MV-4-11 (cell line): ENCODE measurements at places on chromosomes 5 and 9.

DNA sequence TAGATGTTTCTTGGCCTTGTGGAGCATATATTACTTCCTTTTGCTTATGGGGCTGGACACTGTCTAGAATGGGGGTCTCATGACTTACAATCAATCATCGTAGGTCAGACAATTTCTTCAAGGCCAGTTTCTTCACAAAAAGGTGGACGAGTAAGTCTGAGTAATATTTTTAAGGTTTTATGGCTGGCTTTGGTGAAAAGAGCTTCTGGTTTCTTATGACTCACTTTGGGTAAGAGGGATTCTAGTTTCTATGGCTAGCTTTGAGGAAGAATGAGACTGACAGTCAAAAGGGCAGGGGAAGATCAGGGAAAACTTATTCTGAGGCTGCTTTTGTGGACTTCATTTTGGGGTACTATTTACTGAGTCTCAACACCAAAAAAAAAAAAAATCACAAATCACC, 2067.2 kb upstream of the C9orf72 start:
- peak; percentile 15 for DNase-seq

DNA sequence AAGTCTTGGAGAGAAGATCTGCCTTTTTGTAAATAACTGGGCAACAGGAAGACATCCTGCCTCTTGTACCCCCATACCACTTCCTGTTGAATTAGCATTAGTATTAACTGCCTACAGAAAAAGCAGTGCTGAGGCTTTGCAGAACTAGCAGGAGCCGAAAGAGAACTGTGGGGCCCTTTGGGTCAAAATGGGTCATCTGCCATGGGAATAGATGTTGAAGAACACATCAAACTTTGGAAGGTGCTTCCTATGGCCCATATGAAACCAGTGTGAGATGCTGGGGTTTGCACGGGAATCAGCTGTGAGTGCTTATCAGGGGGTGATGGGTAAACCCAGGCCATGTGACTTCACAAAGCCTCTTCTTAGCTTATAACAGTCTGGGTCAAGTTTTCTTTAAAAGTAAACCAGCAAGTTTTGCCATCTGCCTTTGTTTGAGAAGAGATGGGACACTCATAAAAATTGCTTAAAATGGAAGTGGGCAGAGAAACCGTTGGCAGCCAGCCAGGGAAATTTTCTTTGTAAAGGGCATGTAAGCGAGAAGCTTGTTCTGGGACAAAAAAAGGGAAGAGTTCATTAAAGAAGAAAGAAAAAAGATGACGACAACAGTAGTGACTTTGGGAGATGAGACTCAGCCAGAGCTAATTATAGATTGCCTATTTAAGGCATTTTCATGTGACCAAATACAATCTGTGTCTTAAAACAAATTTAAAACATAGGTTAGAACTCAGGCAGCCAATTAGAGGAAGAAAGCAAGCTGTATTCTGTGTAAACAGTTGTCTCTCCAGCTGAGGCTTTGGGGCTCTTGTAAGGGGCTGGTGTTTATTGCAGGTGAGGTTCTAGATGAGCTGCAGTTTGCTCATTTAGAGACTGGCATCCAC, 4.4 kb downstream of the SLC25A25 start:
- DNase-seq: peak; percentile 96

DNA sequence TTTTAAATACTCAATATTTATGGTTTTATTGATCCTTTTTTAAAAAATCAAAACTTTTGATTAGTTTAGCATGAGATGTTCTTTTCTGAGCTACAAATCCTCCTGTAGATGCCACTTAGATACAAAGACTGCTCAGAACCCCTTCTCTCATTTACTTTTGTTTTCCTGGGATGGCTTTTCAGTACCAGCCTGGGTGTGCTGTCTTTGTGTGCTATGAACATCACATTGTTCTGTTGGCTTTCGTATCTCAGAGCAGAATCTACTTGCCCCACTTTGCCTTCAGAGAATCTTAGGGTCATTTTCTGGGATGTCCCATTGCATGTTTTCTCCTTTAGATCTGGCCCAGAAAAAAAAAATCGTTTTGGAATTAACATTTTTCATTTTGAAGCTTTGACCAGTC, 85.9 kb downstream of the RASGRF2 start:
- no peak for DNase-seq

DNA sequence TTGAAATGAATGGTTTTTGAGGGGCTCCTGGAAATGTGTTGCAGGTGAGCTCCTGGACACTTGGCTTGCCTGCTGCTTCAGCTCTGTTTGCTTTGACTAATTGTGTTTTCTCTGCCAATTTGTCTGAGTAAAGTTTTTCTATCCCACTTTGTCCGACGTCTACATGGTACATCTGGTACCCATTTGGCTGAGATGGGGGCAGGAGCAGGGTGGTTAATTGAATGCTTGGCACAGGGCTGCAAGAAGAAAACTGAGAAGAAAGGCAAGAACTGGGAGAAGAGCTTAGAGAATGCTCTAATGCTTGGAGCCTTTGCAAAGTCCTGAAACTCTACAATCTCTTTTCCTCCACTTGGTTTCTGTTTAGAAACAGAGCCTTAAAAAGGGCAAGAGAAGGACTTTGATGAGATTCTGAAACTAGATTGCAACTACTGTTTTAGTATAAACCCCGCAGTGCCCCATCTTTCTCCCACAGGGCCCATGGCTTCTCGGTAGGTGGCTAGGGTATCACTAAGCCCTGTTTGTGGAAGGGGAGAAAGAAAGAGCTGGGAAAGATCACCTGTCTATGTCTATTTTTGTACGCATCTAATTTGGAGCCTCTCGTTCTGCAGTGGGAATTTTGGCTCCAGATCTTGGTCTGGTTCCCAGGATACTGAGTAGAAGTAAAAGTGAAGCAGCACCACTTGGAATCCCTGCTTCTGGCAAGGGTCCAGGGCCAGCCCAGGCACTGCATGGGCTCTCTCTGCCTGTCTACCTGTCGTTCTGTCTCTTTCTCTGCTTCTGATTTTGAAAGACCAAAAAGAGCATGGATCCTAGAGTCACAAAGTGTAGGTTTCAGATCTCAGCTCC, 214.4 kb downstream of the SEMA6A start:
- no peak for DNase-seq

DNA sequence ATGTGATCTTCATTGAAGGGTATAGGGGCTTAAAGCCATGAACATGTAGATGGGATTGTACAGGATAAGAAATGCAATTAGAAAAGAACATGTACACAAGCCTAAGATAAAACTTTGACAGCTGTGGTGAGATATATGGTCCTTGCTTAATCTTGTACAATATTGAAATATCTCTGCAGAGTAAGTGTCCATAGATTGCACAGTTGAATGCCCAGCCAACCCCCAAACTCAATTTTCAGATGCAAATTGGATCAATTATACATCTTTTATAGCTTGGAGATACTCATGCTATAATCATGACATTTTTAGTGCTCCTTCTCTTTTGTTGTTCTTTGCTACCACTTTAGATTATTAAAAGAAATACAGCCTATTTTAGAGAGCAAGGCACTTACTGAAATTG, 59.5 kb upstream of the CHSY3 start:
- DNase-seq: no peak

DNA sequence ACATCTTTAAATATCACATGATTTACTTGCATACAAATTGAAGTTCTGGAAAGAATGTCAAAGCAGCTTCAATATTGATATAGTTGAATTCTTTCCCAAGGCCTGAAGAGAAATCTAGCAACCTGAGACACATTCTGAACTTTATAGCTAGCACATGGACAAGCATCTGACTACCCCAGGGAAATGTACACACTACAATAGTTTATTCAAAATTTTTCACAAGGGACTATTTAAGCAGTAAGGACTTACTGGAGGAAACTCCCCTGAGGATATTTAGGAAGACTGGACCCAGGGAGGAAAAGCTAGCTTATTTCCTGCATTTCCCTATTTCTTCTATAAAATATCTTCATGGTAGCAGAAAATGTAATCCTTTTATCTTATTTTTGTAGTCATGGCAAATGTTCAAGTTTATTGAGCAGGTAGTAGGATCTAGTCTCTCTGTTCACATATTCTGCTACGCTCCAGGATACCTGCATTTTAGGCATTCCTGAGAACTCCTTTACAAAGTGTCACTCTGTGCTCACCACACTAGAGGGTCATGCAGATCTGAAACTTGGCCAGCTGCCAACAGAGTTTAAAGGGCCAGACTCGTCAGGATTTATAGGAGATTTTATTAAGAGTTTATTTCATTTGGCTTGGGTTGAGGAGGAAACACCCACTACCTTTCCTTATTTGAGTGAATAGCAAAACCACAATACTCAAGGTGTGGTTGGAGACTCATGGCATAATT, 348.4 kb upstream of the FTMT start:
- peak; percentile 36 for DNase-seq

DNA sequence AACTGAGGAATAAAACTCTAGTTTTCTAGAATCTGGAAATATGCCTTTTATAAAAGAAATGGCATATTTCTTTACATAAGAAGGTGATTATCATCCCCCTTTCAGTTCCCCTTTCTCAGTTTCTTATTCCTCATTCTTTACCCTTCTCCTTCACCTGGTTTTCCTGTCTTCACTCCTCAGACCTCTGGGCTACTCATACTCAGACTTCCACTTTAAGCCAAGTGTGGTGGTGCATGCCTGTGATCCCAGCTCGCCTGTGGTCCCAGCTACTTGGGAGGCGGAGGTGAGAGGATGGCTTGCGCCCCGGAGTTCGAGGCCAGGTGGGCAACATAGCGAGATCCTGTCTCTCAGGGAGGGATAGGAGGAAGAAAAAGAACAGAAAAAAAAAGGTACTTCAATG, 57.2 kb downstream of the RANBP6 start:
- DNase-seq: no peak
